ENCODE measurements at places on chromosomes 6 and 20.

GRCh38 chr20:52060794-52061714, 130.5 kb downstream of the ZFP64 start:
- DNase-seq = peak; percentile 27

- no peak for DNase-seq
Measured at GRCh38 chr6:134034478-134034877, 17.9 kb downstream of the SLC2A12 start.

DNA sequence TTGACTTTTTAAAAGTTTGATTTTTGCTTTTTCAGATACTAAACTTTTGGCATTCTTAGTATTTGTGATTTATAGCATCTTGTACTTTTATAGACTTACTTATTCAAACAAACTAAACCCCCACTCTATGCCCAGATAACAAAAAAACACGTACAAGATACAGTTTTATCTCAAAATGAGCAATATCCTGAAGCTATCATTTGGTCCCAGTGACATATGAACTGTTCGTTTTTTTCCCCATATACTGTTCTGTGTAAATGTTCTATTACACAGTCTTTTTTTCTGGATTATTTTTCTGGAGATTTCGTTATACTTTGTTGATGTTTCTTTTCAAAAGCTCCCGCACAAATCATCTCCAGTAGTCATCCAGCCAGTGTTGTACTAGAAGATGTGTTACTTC, 27.3 kb upstream of the SERINC3 start:
- DNase-seq = no peak

- DNase-seq = no peak
Measured at GRCh38 chr6:107756660-107757355, 67.3 kb downstream of the SCML4 start.

GRCh38 chr6:87093199-87093598, 1.7 kb downstream of the CGA start:
- DNase-seq = no peak

GRCh38 chr6:151738267-151738666, 69.2 kb upstream of the ESR1 start:
- peak; percentile 23 for DNase-seq

- no peak for DNase-seq
Measured at GRCh38 chr6:24901698-24902328, 33.9 kb downstream of the RIPOR2 start.

- DNase-seq = peak; percentile 80
Measured at GRCh38 chr6:140485740-140486449, 1111.4 kb upstream of the CITED2 start.

GRCh38 chr6:9795880-9796279, 619.0 kb downstream of the TFAP2A start:
- DNase-seq = no peak

DNA sequence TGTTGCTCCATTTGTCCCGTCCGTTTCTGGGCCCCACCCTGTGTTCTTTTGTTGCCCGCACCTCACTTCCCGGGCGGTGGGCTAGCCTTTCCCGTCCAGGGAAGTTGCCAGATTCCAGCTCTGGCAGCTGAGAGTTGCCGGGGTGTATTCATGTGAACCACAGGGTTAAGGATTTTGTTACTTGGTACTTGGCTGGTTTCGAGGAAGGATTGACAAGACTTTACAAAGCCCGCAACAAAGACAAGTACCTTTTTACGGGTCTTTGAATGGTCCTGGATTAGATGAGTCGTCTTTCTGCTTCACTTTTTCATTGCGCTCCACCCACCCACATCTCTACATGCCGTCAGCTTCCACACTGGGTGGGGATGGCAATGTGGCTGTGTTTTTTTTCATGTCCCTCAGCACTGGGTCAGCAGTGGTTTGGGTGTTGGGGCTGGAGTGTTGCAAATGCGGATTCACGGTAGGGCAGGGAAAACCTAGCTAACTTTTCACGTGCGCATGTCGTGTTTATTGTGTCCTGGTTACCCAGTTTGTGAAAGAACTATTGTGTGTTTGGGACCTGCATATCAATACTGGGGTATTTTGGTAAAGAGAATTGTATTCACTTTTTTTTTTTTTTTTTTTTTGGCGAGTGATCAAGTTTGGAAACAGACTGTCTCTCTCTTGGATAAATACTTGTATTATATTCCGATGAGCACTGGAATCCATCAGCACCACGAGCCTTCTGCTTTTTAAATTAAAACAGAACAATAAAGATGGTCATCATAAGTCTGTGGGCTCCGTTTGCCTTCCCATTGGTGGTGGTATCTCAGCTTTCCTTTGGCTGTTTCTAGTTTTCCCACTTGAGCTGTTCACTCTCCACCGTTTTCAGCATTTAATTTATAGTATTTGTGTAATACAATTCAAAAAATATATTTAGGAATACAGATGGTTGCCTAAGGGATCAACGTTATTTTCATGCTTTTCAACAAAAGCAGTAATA, 1.2 kb downstream of the DUSP22 start:
- DNase-seq = no peak

- DNase-seq = no peak
Measured at GRCh38 chr6:92911301-92911700, 508.1 kb downstream of the EPHA7 start.

DNA sequence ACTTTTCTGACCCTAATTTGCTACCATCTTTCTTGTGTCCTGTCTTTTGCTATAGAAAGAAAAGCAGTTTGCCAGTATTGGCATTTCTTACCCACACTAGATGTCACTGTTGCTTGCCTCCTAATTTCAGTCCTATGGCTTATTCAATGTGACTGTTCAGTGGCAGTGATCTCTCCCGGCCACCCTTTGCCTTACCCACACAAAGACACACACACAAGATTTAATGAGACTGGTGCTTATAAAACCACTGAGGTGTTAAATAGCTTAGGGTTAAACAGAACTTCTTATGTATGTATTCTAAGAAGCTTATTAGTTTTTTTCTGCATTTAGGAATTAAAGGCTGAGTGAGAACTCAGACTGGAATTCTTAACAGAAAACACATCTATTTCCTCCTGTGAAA, 233.6 kb upstream of the ASCC3 start:
- no peak for DNase-seq

- no peak for DNase-seq
Measured at GRCh38 chr6:169424149-169424804, 170.6 kb upstream of the THBS2 start.

GRCh38 chr20:35699127-35699956, at the start of the genes NFS1 and ROMO1:
TSS of gene NFS1 (minus strand) at chr20:35699352. CDS start at chr20:35699288, 64 bp downstream.
TSS of gene ROMO1 (plus strand) at chr20:35699405. CDS start at chr20:35699633, 228 bp downstream.
- DNase-seq = peak; percentile 78
